ENCODE measurements at places on chromosomes 7 and 10.
A peak's percentile ranks its signal among the peaks of the same experiment; 100 is the strongest.

- DNase-seq, result no peak
Observed at GRCh38 chr10:78783753-78784152, 285.0 kb upstream of the ZMIZ1 start.

- no peak for DNase-seq
Observed at GRCh38 chr10:45373576-45374349, at the start of gene ALOX5. Gene ALOX5, plus strand, starts transcription at chr10:45374216. Its CDS starts 64 bp downstream, at chr10:45374280.

DNA sequence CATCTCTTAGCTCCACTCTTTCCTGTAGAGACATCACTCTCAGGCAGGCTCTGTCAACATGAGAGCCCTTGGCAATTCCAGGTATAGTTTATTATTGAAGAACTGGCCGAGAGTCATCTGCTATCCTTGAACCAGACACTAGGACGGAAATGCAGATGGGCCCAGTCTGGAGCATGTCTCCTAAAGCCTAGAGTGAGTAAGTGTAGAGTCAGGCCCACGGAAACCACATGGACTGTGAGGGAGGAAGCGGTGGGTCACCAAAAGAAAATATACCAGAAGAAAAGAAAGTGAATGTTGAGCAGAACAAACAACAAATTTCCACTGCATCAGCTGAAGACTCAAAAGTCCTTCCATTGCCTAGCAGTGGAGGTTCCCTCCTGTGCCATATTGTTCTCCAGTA lies 15.7 kb upstream of the RELN start:
- DNase-seq, result no peak

- DNase-seq, result no peak
Observed at GRCh38 chr10:59624951-59625350, 84.7 kb downstream of the SLC16A9 start.

DNA sequence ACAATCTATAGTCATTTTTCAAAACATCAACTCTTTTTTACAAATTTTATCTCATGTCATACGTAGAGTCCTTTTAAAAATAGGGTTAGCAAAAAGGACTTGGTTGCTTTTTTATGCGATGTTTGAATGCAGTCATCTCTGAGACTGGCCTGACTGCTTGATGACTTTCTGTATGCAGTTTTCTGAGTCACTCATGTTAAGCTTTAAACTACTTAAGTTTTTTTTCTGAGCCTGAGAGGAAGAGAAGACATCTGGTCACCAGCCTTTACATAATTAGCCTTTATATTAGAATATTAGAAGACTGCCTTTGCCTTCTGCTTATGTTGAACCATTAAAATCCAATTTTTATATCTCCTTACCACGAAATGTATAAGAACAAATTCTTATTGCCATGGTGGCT lies 834.4 kb upstream of the MBL2 start:
- DNase-seq, result no peak

GRCh38 chr7:158530800-158531609 lies 56.6 kb downstream of the PTPRN2 start:
- DNase-seq, result no peak

- no peak for DNase-seq
Observed at GRCh38 chr7:130096243-130096827, 26.0 kb downstream of the KLHDC10 start.

DNA sequence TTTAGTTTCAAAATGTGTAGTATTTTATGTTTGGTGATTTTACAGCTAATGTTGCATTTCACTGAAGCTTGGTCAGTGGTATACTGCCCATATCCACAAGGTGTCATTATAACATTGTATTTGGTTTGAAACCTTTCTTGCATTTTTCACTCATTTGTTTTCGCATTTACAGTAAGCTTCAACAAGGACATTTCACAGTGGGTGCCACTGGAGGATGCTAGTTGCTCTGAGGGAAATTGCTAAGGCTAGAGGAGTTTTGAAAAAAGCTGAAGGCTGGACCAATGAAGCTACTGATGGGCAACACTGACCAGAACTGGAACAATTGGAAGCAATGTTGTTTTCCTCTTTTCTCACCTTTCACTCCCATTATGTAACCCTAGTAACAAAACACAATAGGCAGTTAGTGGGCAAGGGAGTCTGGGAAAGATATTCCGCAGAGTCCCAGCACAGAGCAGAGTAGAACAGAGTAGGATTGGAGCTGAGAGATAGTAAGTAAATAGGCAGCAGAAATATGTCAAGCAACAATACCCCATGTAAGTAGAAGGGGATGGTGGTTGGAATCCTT lies 23.6 kb upstream of the SRI start:
- DNase-seq, result no peak

DNA sequence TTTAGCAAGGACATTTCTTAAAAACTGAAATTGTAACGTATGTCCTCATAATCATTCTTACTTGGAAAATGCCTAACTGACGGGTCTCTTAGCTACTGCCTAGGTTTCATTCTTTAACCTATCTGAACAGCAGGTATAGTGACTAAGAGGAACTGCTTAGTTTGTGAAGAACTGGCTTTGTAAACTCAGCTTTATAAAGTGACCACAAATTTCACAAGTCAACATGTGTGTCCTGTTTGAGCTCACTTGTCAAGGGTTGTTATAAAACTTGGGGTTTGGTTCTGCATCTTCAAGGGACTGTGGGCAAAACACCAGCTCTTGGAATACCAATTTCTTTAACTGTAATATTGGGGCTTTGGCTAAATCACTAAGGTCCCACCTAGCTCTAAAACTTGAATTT lies 32.2 kb downstream of the MRPS33 start:
- no peak for DNase-seq

GRCh38 chr10:11626071-11626470 lies 14.6 kb upstream of the USP6NL start:
- DNase-seq, result no peak

DNA sequence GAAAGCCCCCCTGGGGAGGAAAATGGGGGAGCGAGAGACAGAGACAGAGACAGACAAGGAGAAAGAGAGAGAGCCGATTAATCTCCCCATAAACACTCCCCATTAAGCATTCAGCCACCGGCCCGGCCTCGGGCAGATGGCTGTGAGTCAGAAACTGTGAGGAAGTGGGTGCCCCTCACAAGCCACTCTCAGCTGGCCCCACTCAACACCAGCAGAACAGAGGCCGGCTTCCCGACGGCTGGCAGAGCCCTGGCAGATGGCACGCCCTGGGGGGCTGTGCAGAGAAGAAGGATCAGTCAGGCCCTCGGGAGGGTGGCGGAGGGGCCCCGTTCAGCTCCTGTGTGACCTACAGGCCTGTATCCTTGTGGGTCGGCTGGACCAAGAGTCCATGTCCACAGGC lies 41.2 kb downstream of the CAMK2B start:
- peak; percentile 44 for DNase-seq

GRCh38 chr10:132616170-132616995 lies 78.8 kb downstream of the INPP5A start:
- DNase-seq, result peak; percentile 83

DNA sequence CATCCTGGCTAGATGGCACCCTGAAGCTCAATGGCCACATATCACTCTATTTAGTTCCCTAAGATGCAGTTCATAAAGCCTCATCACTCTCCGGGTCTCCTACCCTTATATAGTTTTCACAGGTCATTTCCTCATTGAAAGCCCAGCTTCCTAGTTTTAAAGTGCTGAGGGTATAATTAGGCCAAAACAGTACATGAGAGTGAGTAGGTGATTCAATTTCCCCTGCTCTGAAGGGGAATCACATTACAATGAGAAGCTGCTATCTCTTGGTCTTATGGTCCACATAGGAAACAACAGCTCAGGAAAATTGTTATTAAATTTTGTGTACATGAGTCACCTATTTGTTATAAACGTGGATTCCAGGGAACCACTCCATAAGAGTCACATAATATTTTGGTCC lies 162.0 kb downstream of the SEMA3E start:
- no peak for DNase-seq

DNA sequence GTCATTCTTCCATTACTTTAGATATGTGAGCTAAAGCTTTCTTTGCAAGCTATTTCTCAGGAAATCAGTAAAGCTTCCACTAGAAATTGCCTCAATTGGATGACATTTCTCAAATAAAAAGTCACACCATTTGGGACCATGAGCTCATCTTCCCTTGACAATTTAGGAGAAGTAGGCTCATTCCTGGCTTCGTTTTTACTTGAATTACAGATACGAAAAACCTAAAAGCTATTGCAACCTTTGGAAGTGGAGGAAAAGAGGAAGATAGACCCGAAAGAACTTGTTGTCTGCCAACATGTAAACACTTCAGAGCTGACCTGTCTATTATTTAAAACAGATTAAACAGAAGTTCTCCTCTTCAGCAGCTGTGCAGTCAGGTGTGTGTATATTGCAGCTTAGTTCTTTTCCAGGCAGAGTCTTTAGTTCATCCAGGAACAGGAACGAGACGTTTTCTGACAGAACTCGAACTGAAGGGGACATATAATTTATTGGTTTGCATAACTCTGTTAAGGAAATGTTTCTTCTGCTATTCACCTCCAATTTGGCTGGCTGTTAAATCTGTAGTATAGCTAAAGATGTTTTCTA lies 43.1 kb upstream of the ST8SIA6 start:
- DNase-seq, result no peak

GRCh38 chr7:130845581-130846085 lies 111.6 kb upstream of the KLF14 start:
- no peak for DNase-seq

DNA sequence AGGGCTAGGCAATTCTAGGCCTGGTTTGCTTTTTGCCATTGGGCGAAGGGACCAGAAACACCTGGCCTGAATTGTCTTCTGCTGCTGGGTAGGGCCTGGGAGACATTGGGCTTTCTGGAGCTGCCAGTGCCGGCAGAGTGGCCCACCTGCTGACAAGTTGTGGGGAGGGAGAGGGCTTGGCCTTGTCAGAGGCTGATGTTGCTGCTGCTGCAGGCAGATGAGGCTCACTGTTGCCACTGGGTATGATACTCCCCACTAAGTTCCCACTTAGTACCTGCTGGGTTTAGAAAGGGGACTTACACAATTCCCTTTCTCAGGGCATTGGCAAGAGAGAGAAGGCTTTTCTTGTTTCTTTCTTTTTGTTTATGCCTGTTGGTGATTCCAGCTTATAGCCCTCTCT lies 289.6 kb upstream of the NPVF start:
- no peak for DNase-seq

DNA sequence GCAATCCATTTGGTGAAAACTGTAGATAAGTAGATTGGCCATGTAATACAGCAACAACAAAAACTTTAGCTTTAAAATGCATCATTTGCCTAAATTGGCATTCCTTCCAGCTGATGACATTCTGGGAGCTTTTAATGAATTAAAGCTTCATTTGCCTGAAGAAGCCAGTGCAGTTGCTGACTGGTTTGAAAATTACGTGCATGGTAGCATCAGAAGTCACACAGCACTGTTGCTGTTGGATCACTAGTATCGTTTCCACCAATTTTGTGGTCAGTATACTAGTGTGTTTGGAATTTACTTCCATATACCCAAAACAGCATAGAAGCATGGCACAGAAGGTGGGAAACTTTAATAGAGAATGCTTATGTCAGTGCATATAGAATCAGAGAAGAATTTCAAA lies 194.9 kb downstream of the ETV1 start:
- DNase-seq, result no peak

- no peak for DNase-seq
Observed at GRCh38 chr10:86688398-86688921, 20.1 kb downstream of the LDB3 start.

GRCh38 chr10:1404323-1405260 lies 332.7 kb downstream of the ADARB2 start:
- DNase-seq, result no peak

DNA sequence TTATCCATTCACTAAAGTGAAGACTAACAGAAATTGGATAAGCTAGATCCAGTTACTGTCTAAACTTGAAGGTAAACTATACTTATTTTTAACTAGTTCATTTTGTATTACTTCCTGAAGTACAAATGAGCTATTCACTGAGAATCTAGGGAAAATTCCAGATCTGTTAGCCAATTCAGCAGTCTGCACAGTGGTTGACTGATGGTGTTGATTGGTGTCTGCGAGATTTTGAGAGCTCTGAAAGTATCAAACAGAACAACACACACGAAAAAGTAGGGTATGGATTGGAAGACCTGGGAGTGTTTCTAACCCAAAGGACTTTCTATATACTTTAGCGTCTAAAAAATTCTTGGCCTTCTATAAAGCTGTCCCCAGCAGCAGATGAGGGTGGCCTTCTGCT lies 33.6 kb upstream of the AGR2 start:
- DNase-seq, result no peak

GRCh38 chr10:12784646-12785045 lies 216.9 kb downstream of the CCDC3 start:
- DNase-seq, result no peak

GRCh38 chr7:15832996-15833395 lies 146.5 kb upstream of the MEOX2 start:
- no peak for DNase-seq

DNA sequence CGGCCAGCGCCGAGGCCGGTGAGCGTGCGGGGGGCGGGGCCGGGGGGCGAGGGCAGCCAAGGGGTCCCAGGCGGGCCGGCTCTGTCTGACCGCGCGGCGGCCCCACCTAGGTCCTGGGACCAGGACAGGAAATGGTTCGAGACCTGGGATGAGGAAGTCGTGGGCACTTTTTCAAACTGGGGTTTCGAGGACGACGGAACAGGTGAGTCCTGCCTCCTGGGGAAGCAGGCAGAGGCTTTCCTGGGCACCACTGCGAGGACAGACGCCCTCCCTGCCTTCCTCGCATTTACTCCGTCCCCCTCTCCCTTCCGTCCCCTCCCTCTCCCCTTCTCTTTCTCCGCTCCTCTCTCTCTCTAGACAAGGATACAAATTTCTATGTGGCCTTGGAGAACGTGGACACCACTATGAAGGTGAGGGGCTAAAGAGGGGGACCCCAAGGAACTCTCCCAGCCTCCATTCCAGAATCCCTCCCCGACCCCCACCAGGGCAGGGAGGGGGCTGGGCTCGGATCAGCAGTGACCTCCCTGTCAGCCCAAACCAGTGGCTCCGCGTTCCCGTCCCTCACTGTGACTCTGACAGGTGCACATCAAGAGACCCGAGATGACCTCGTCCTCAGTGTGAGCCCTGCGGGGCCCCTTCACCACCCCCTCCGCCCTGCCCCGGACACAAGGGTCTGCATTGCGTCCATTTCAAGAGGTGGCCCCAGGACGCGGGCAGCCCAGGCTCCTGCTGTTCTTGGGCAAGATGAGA lies 2.6 kb upstream of the MUC12 start:
- no peak for DNase-seq

DNA sequence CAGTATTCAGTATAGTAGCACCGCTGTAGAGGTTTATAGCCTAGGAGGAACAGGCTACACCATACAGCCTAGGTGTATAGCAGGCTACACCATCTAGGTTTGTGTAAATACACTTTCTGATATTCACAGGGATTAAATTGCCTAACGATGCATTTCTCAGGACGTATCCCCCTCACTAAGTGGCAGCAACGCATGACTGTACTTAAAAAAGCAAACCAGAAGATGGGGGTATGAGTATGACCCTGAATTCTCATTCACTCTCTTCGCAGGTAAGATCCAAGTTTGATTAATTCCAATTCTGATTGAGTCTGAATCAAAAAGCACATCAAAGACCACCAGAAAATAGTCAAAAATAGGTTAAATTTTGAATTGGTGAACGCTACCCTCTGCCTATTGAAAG lies 972 bp downstream of the ORC5 start:
- no peak for DNase-seq

- no peak for DNase-seq
Observed at GRCh38 chr10:107028236-107028635, 136.3 kb downstream of the SORCS1 start.

All from natural killer cell treated with Interleukin-12 subunit alpha and Interleukin-12 subunit beta and Interleukin-15 and Interleukin-18, amount 100 ng/mL, for 72 hours (primary cell).